Stimulated activated CD8-positive, alpha-beta memory T cell treated with anti-CD3 and anti-CD28 coated beads, Interleukin-7, amount 100 ng/mL, for 1 hour (primary cell): ENCODE measurements at places on chromosomes 12 and 14.

DNA sequence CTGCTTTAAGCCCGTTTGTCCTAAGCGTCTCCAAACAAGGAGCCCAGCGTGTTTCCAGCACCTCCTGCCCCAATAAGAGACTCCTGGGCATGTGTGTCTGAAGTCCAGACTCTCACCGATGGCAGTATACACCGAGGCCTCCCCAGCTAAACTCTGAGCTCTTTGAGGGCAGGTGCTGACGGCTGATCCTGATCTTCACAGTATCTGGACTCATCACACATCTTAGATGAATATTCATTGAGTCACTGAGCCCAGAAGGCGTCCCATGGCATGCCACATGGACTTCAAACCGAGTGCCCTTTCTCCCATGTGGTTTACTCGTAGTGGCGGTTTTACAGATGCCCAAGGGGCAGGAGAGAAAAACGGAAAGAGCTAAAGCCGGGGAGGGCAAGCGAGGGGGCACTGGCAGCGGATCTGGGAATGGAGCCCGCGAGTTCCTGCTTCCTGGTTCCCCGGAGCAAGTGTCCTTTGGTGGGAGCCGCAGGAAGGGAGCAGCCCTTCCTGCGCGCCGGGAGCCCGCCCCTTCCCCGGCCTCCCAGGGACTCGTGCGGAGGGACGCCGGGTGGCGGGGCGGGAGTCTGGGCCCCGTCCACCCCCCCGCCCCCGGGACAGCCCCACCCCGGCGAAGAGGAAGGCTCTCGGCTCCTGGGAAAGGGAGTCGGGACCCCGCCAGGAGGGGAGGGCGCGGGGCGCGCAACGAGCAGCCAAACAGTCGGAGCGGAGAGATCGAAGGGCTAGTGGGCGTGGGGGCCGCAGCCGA lies 585 bp upstream of the TEAD4 start:
- DNase-seq: no peak

- DNase-seq: no peak
Measured at GRCh38 chr12:84706374-84706773, 206.2 kb downstream of the SLC6A15 start.

DNA sequence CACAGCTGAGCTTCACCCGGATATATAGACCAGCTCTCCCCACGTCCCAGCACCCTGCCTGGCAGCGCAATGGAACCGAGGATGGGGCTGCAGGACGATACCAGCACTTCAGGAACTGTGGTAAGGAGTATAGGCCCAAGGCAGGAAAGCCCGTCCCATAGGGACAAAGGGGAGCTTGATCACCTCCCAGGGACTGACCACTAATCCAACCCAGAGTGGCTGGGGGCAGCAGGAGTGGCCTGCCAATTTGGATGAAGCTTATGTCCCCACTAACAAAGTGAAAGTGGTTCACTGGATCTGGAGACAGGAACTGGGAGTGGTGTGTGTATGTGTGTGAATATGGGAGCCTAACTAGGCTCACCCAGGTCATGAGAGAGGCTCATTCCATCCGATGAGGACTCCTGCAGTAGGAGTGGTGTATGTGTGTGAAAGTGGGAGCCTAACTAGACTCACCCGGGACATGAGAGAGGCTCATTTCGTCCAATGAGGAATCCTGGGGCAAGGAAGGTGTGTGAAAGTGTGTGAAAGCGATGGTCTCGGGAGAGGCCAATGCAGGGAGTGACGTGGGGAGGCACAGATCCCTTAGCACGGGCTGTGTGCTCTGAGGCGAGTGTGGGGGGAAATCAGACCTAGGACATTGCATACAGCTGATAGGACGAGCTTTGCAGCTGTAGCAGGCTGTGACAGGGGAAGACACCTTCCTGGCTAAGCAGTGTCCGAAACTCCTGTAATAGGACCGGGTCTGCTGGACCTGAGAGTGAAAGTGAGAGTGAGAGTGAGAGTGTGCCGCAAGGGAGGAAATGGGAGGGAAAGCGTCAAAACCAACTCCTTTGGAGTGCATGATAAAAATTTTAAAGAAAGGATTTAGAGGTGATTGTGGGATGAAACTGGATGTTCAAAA lies 25.7 kb downstream of the KLRK1 start:
- DNase-seq: no peak

DNA sequence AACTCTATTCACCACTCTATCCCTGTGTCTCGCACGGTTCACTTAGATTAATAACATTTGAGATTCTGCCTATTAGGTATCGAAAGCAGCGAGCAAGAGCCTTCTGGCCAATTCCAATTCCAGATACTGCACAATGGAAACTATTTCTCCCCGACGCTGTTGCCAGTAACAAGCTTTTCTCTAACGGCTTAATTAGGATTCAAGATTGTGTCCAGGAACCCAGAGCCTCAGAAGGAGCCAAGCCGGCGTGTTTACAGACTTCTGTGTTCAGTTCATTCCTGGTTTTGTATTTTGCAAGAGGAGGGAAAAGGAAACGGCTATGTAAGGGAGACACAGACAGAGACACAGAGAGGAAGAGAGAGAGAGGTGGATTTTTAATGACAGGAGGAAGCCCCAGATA lies 185.6 kb downstream of the DICER1 start:
- DNase-seq: no peak

DNA sequence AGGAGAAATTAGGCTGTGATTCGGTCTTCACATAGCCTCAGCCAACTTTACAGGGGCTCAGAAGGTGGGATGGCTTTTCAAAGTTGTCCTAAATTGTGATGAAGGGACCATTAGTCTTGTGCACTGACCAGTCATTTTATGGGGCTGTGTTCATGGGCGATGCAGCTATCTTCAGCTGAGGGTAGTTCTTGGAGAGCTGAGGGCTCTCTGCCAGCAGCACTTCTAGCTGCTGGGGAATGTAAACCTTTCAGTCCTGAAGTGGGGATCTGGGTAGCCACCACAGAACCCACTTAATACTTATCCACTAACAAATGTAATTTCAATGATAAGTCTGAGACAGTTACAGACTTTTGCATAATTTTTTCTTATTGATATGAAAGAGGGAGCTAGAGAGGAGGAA lies 270.6 kb downstream of the AEBP2 start:
- no peak for DNase-seq

GRCh38 chr14:49036984-49037516 lies 549.1 kb downstream of the RPS29 start:
- DNase-seq: no peak

- DNase-seq: no peak
Measured at GRCh38 chr12:93425736-93426411, 15.9 kb downstream of the UBE2N start.

DNA sequence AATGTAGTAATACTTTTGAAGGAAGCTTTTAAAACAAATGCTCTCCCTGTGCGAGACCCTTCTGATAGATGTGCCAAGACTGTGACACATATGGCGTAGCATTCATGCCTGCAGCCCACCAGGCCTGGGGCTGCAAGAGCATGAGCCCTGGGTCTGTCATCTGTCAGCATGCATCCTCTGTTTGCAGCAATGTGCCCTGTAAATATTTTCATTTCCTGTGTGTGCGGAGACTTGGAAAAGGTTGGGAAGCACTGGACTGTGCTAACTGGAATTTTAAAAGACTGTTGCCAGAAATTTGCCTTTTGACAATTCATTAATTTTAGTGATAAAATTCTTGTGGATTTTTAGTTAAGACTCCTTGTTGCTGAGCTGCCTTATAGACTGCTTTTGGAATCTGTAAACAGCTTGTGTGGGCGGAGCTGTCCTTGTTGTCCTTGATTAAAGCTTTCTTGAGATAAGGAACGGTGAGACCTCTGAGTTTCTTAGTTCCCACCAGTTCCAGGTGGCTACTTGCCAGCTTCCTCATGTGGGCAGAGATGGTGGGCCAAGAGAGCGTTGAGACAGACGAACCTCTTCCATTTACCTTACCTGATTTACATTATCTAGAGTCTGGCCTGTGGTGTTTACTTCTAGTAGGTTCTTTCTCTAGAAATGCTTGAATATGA lies 23.4 kb downstream of the MARK3 start:
- no peak for DNase-seq
